Cortex of kidney (tissue), 1 donor: ENCODE measurements at places on chromosomes 3 and 15.

- DNase-seq, result no peak
These were observed 161.4 kb upstream of the RARB start for GRCh38 chr3:25266677-25267076.

- DNase-seq, result no peak
These were observed 70.2 kb upstream of the ACTC1 start for GRCh38 chr15:34865531-34865930.

GRCh38 chr3:64604313-64604712, 83.5 kb downstream of the ADAMTS9 start:
- DNase-seq, result no peak

GRCh38 chr3:176469694-176470205, 727.5 kb downstream of the TBL1XR1 start:
- no peak for DNase-seq

GRCh38 chr3:143840636-143841035, 7.6 kb downstream of the SLC9A9 start:
- no peak for DNase-seq

DNA sequence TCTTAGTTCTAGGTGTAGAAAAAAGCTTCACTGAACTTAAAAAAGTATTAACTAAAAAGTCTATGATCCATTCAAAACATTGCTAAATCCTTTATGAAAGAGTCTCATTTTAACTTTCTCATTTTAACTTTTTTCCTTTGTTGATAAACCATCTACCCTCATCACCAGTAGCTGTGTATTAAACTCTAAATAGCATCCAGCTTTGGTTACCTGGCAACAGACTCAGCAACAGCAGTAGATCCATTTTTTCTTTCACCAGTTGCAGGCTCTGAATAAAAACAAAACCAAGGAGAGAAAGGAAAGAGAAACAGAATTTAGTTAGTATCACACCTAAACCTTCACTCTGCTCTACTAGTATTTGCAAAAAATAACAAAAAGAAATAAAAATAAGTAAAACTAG, 51.6 kb downstream of the TP53BP1 start:
- DNase-seq, result no peak

DNA sequence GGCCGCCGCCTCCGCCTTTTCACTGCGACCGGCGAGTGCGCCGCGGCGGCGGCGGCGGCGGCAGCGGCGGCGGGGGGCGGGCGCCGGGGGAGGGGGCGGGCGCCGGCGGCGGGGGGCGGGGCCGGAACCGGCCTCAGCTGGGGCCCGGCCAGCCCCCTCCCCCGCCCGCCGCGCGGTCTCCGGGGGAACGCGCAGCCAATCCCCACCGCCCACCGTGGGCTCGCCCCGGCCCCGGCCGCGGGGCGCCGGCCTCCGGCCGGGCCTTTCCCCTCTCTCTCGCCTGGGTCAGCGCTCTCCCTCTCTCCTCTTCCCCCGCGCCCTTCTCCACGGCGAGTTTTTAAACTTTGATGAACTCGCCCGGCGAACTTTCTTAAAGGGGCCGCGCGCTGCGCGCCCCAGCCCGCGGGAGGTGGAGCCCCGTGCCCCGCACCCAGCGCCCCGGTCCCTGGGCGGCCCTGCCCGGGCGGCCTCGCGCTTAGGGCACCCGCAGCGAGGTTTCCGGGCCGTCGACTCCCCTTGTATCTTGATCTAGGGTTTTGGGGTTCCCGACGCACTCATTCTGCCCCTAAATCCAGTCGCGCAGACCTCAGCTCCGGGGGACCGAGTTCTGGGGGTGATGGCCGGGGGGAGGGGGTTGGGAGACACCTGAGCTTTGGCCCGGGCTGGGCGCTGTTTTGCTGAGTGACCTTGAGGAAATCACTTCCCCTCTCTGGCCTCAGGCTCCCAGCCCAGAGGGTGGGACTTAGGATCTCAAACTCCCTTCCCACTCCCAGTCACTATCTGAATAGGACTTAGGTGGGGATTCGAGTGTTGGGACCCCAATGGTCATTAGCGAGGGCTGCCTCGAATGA, at the start of gene RBPMS2:
RBPMS2 (minus strand) TSS at position 39 of the 851 bp plus-strand sequence. CDS start 270 bp downstream, outside the sequence.
- no peak for DNase-seq

DNA sequence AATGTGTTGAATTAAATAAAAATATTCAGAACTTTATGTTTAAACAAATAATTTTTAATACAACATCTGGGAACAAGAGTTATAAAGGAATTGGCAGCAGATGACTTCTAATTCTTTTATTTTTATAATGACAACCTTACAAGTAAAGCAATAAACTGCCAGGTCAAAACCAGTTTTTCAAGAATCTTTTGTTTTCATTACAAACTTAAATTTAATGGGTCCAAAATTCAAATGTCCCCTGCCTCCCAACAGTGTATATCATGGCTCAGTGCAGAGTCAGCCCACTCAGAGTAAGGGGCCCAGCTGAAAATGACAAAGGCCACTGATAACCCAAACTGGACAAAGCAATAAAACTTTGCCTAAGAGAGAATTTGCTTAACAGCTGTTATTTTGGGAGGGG, 81.5 kb downstream of the STRIT1 start:
- DNase-seq, result no peak

DNA sequence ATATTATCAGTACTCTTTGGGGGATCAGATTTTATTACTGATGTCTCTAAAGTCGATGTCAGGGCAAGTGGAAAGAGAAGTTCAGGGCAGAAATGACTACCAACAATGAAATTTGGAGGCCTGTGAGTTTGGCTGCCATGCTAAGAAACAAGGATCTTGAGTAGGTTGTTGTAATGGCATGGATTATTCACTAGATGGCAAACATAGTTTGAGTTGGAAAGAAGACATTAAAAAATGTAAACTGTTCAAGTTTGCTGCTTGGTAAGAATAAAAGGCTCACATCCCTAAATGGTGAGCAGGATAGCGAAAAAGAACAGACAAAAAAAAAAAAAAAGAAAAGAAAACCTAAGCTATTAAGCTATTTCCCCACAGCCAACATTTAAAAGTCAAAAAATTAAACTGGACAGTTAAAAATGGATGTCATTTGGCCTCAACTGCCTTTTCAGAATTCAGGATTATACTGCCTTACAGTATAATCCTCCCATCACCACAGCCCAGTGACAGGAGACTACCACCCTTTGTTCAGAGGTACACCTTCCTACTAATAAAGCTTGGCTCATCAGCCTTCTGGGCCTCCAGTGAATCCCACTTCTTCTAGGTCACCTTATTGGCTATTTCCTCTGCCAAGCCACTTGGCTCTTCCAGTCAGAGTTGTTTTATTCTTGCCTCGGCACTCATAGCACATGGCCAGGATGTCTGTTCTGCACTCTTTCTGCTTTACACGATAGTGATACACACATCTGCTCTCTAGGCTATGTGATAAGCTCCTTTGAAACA, 163.7 kb downstream of the PLD1 start:
- DNase-seq, result no peak

DNA sequence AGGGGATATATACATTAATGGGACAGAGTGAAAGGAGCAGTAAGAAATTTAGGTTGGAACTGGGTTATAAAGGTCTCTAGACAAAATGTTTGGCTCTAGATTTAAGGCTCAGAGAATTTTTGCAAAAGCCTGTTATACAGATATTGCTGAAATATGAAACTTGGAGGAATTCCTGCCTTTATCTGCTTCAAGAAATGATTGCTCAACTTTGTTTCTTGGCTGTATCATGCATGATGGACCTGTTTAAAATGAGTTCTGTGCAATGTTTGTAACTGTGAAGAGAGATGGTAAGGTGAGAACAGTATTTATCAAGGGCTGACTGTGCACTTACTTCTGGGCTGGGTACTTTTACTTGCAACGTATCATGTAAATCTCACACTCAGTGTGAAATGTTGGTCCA, 3.3 kb downstream of the CRYBG3 start:
- no peak for DNase-seq

DNA sequence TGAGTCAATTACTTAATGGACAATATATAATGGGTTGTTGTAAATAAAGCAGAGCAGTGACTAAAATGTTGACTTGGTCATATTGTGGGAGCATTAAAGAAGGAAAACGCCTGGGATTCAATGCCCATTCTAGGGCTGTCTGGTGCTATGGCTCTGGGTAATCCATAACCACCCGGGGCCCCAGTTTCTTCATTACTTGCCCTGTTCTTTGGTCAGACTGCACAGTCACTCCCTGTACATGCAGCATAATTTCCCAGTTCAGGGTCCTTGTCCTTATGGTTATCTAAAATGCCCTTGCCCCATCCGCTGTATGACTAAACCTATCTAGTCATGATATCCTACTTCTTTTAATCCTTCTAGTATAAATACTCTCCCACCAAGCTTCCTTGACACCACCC, 27.5 kb upstream of the DENND4A start:
- DNase-seq, result no peak

- DNase-seq, result no peak
These were observed 86.6 kb downstream of the LINGO1 start for GRCh38 chr15:77546050-77546501.
